ENCODE measurements at places on chromosomes 1 and 21. TPM values are rescaled to one million over a fixed set of nuclear protein-coding genes. Genes with fewer than 3 reads are reported as not detected.
A peak's percentile ranks its signal among the peaks of the same experiment; 100 is the strongest.

Gene GPX7
- 29.4 TPM for total RNA-seq

GRCh38 chr21:28224191-28224726 is 768.4 kb downstream of the LTN1 start:
- DNase-seq, result no peak

- DNase-seq, result no peak
These were observed 845.6 kb downstream of the ADGRL2 start for GRCh38 chr1:82646336-82646735.

DNA sequence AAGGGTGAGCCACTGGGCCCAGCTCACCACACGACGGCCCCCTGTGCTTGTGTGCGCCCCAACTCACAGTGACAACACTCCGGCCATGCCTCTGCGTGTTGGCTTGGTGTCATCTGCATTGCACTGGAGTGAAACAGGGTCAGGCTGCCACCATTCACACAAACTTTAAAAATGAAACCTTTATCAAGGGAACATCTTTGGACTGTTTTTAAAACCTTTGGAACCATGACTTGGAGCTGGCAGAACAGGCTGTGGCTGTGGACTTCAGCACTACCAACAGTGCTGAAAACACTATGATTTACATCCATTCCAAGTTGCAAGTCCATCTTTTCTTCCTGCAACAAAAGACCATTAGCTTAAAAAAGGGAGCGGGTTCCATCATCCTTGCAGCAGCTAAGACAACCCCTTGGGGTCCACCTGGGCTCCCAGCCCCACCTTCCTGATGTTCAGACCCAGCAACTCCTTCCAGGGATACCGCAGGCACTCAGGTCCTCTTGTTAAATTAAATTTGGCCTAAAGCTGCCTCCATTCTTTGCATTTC is 25.6 kb downstream of the POFUT2 start:
- DNase-seq, result no peak

GRCh38 chr1:197841158-197841557 is 61.3 kb upstream of the C1orf53 start:
- DNase-seq, result no peak

DNA sequence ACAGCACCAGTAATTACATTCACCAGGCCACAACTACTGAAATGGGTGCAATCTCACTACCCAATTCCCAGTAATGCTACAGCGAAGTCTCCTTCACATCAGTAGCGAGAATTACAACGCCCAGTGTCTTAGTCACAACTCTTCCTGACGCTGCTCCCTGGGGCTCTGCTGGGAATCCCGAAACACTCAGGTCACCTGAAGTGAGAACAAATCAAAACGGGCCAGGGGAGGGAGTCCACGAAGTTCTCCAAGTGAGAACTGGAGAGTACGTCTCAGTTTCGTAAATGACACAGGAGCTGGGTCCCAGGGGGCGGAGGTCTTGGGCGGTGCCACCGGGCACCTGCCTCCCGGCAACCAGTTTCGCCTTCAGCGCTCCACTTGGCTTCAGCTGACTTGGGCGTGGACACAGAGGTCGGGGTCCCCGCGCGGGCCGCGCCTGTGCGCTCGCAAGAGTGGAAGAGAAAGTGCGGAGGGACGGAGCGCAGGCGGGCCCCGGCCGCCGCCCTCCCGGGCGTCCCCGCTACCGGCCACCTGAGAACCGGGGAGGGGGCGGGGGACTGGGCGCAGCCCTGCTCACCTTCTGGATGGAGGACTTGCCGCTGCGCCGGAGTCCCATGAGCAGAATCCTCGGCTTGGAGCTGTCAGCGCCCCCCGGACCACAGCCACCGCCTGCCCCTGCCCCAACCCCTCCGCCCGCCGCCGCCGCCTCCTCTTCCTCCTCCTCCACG is 575 bp downstream of the RRAGC start:
- DNase-seq, result peak; percentile 88

DNA sequence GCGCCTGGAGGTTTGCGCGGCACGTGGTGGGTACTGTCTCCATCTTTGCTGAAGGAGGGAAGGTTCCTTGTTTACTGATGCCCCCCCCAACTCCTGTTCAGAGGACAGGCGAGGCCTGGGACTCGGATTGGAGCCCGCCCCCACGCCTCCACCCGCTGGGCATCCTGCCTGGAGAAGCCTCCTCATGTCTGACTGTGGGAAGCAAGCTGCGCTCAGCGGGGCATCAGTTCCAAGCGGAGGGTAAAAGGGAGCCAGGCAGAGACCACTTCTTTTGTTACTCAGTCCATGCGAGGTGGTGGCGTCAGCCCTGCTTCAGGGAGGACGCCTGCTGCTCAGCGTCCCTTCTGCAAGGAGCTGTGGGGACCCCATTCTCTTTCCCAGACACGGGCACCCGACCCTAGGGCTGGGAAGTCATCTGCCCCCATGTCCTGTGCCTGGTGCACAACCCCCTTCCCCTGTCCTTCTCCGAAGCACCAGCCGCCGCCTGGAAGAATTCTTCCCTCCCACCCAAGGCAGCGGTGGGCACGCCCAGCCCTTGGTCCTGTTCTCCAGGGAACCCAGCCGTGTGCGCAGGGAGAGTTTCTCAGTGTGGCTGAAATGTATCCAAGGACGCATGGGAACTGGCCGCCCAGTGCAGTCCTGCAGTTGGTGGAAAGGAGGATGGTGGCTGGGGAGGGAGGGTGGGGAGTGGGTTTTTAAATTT is 414.0 kb downstream of the CAMTA1 start:
- peak; percentile 43 for DNase-seq

GRCh38 chr1:229385853-229386456 is 43.1 kb upstream of the CCSAP start:
- DNase-seq, result no peak

DNA sequence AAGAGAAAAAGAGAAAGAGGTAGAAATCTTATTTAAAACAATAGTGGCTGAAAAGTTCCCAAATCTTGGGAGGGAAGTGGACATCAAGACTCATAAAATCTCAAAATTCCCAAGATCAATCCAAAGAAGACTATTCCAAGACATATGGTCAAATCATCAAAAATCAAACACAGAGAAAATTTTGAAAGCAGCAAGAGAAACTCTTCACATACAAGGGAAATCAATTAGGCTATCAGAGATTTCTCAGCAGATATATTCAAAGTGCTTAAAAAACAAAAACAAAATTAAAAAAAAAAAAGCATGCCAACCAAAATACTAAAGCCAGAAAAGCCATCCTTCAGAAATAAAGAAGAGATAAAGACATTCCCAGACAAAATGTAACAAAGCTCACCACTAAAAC is 52.6 kb upstream of the RALGPS2 start:
- DNase-seq, result no peak
